ENCODE measurements at places on chromosomes 12 and 14.
A peak's percentile ranks its signal among the peaks of the same experiment; 100 is the strongest.

DNA sequence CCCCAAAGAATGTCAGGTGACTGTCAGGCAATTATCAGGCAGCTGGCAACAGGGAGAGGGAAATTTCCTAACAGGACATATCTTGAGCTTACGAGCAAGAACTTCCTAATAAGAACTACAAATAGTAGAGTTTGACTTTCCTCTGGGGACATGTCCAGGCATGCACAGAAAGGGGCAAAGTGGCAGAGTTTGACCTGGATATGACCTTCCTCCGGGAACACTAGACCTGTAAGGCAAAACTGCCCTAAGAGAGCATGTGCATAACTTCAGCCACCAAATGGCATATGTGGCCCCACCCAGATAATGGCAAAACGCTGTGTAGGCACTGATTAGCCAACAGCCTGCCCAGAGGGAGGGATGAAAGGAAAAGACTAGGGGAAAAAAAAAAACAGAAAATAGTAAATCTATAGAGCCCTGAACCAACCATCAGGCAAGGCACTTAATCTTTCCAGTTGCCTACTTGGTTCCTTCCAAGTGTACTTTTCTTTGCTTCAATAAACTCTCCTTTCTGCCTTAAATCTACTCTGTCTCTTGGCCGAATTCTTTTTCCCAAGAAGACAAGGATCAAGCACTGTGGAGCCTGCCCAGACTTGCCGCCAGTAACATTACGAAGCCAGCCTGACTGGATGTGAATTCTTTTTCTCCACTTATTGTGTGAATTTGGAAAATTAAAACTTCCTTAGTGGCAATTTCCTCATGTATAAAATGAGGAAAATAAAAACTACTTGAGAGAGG is 164.1 kb downstream of the SPTSSA start:
- no peak for DNase-seq

GRCh38 chr12:57130941-57131340 is 2.7 kb downstream of the LRP1 start:
- no peak for DNase-seq

DNA sequence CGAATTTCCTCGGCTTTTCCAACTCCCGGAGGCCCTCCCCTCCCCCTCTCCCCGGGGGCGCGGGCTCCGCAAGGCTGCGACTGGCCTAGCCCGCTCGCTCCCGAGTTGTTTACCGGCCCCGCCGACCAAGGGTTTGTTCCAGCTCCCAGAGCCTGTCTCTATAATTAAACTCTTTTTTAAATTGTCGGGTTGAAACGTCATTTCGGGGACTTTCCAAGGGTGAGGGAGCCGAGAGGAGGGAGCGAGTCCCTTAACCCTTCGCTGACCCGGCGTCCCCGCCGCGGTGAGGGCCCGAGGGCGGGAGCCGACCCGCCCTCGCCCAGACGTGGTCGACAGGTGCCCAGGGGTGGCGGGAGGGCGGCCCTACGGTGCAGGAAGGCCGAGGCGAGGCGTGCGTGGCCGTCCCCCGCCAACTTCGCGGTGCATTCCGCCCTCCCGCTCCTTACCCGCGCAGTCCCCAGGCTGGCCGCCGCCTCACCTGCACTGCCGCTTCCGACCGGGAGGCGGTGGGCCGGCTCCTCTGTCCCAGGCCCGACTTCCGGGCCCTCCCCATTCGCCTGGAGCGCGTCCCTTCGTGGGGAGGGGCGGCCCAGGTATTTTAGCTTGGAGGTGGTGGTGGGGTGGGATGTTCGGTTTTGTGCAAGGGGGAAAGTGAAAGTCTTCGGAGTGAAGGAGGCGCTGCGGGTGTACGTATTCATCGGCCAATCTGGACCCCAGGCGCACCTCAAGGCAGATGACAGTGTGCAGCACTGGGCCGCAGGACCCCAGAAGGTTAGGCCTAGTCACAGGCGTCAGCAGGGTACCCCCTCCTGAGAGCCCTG is 2.9 kb upstream of the ZFP36L1 start:
- peak; percentile 71 for DNase-seq

DNA sequence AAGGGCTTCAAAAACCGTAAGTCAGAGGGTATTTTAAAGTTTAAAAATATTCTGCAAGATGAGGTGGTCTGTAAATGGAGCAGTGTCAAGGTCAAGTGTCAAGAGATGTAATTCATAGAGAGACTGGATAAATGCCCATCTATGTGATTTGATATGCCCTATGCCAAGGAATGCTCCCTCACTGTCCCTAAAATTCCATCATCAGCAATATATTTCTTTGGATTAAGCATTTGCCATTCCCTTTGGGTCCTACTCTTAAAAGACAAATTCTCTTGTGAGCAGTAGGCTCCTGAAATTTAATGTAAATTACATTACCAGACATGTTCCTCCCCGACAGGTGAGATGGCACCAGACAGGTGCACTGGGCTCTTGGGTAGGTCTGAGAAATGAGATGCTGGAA is 16.0 kb upstream of the FOS start:
- no peak for DNase-seq

GRCh38 chr14:104314251-104314941 is 176.0 kb downstream of the KIF26A start:
- no peak for DNase-seq

DNA sequence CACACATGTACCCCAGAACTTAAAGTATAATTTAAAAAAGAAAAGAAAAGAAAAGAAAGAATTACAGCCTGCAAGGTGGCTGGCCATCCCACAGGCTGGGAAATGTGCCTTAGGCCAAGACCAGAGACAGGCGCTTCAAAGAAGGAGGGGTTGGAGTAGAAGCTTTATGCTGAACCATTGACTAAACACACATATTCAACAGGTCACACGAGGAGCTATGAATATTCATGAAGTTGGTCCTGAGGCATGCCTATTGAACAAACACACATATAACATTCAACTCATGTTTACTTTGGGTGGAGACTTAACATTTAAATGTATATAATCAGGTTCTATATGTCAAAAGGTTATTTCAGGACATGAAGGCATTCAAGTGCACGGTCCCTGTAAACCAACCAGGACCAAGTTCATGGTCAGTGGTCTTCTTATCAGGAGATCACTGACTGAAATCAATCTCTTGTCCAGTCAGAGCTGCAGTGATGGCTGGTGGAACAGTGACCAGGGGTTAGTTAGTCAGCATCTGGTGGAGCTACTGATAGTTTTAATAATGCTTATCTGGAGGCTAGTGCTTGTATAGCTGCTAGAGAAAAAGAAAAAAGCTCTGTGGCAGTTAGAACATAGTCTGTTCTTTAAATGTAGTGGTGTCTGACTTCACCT is 35.6 kb upstream of the ITPR2 start:
- no peak for DNase-seq

- DNase-seq = no peak
Observed at GRCh38 chr12:43132291-43132690, 419.7 kb downstream of the ADAMTS20 start.

DNA sequence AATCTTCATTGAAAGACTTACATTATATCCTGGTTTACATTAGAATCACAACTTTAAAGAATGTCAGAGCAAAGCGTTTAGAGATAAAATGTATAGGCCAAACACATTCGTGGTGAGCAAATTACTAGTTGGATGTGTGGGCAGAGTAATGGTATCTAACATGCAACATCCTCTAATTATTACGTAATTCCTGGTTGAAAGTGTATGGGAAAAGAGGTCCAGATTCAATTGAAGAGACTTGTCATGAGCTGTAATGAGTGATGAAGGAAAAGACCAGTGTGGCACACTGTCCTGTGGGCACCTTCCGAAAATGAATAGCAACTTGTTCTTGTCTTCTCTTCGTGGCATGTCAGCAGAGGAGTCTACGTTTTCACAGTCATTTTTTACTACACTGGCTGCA is 192.8 kb downstream of the LRIG3 start:
- DNase-seq = no peak

DNA sequence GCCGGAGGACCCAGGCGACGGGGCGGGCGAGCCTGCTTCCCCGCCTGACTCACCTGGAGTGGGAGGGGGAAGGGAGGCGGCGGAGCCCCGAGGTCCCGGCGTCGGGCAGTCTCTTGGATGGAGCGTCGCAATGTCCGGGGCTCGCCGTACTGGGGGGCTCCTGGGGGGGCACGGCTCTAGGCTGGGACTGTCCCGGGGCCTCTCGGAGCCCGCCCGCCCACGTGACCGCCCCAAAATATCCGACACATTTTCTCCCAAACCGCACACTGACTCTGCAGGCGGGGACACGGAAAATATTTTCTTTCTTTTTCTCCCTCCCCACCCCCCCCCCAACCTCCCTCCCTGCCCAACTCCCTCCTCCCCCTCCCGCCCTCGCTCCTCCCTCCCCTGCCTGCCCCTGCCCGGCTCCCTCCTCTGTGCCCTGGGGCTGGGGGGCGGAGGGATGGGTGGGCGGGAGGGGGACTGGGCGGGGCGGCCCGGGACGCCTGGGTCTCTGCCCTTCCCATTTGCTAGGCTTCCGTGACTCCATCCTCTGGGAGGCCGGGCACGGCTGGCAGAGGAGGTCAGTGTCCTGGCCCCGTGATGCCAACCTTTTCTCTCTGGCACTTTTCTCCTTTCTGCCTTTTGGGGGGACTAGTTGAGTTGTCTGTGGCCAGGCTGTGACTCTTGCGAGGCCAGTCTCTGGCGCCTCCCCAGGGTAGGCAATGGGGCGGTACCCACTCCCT is at the start of gene RARG:
TSS of gene RARG (minus strand) at position 289 of the 725 bp plus-strand sequence. CDS start 4,664 bp downstream, outside the sequence.
- no peak for DNase-seq

GRCh38 chr14:24442240-24443052 is at the start of gene SDR39U1:
TSS of gene SDR39U1 (minus strand) at chr14:24442776. CDS start at chr14:24442769, 7 bp downstream.
- peak; percentile 92 for DNase-seq

GRCh38 chr12:126189856-126190255 is 1124.6 kb downstream of the AACS start:
- no peak for DNase-seq

DNA sequence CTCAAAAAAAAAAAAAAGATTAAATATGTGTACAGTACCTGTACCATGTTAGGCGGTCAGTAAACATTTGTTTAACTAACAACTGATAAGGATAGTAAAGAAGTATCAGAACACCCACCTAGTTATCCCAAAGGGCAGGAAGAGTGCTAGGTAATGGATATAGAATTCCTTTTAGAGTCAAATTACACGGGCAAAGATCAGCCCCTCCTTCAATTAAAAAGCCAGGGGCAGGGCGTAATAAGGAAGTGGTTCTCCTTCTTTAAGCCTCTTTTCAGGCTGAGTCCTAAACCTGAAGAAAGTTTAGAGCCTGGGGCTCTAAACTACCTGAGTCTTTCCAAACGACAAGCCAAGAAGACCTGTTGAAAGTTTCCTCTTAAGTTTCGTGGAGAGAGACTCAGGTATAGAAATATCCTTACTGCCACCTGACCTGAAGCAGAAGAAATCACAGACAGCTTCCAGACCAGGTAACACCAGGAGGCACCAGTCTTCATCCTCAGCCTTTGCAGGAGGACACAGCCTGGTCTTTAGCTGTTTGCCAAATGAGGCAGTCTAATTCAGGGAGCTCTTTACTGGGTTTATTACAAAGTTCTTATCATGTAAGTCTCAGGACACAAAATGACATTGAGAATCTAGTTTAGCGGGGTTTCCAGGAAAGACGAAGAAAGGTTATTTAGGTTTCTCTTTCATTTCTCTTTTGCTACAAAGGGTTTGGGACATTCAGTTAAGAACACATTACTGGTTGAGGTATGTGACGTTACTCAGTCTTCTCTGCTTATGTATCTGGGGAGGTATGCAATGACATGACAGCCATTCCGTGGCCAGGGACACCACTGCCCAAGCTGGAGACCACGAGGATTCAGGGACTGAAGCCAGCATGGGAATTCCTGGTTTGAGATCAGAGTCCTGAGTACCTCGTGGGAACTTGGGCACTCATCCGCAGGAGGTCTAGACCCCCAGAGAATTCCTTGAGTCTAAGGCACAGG is at the start of gene BCL2L14:
TSS of gene BCL2L14 (plus strand) at position 266 of the 983 bp plus-strand sequence. CDS start 8,367 bp downstream, outside the sequence.
- no peak for DNase-seq

DNA sequence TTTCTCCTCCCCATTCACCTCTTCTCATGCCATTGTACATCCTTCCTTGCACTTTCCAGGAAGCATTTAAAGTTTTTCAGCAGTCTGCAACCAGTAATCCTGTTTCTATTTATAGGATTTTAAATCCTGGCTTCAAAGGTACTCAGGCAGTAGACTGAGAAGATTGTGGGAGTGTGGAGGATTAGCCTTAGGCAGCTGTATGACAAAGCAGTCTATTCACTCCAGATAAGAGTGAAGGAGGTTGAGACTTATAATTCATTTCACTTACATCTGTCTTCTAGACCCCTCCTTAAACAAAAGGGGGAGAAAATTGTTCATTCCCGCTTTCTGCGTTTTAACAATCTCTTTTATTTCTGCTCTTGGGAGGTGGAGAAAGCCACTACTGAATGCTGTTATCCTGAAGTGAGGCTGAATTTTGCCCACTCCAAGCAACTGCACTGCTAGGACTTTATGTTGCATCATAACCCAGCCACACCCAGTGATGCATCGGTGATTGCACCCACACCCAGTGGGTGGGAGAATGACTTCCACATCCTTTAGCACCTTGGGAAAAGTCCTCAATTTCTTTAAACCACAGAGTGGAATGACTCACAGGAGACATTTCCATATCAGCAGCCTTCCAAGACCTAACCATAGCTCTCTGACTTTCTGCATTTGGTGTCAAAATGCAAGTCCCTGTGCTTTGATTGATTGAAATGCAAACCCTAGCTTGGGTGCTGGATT is 382.5 kb upstream of the ATP2B1 start:
- DNase-seq = peak; percentile 13

- DNase-seq = no peak
Observed at GRCh38 chr12:96242597-96242996, 48.4 kb downstream of the ELK3 start.

DNA sequence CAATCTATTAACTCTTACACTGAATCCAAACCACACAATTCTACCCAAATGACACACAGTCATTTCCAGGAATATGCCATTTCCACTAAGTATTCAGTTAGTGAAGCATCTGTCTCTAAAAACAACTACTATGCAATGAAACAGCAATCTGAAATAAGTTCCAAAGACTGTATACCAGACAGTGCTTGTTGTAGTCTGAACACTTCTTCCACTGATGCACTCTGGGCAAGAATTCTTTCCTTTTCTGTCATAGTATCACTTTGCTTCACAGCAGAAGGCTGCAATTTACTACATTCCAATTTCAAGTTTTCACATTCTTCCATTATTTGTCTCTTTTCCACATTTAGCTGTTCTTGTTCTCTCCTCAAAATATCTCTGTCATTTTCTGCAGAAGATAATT is 25.8 kb downstream of the TRIP11 start:
- no peak for DNase-seq

- DNase-seq = no peak
Observed at GRCh38 chr12:59574406-59574805, 21.4 kb upstream of the SLC16A7 start.

DNA sequence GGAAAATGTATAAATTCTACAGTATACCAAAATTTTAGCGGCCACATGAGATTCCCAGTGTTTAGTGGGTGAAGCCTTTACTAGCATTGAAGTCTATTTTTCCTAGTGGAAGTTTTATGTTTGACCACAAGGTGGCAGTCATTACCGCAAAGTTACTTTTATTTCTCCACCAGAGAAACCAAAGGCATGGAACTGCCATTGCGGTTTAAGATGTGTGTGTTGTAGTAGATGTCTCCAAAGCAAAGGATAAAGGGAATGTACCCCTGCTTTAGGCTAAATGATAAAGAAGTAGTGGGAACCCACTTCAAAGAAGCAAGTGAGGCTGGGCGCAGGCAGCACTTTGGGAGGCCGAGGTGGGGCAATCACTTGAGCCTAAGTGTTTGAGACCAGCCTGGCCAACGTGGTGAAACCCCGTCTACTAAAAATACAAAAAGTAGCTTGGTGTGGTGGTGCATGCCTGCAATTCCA is 140.5 kb downstream of the PRKCH start:
- no peak for DNase-seq

Measured in stimulated activated CD4-positive, alpha-beta T cell treated with anti-CD3 and anti-CD28 coated beads, Interleukin-12 subunit alpha, Interleukin-12 subunit beta, amount 100 ng/mL, for 48 hours (primary cell).